Astrocyte of the cerebellum (primary cell): ENCODE measurements at places on chromosomes 16 and 17.

DNA sequence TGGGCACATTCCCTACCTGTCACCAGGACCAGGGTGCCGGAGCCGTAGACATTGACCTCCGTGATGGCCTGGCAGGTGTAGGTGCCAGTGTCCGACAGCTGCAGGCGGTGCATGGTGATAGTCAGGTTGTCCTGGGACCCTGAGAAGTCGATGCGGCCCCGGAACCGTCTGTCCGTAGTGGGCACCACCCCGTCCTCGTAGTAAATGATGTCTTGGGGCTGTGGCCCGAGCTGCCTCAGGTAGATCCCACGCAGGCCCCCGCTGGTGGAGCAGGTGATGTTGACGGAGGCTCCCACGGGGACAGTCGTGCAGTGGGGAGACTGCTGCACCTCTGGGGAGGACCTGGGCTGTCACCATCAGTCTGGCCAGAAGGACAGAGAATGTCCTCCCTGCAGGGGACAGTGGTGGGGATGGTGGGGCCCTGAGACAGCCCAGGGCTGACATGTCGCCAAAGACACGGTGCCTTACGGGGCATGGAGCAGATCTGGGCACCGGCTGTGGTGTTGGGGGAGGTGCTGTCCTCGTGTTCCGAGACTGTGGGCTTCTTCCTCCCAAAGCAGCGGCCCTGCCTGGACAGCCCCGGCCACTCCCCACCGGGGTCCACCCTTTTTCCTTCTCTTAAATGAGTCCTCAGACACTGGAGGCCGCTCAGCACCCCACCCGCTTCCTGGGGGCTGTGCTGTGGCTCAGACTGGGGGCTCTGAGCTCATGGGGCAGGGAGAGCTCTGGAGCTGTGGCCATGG lies 586 bp downstream of the CD7 start:
- no peak for DNase-seq

DNA sequence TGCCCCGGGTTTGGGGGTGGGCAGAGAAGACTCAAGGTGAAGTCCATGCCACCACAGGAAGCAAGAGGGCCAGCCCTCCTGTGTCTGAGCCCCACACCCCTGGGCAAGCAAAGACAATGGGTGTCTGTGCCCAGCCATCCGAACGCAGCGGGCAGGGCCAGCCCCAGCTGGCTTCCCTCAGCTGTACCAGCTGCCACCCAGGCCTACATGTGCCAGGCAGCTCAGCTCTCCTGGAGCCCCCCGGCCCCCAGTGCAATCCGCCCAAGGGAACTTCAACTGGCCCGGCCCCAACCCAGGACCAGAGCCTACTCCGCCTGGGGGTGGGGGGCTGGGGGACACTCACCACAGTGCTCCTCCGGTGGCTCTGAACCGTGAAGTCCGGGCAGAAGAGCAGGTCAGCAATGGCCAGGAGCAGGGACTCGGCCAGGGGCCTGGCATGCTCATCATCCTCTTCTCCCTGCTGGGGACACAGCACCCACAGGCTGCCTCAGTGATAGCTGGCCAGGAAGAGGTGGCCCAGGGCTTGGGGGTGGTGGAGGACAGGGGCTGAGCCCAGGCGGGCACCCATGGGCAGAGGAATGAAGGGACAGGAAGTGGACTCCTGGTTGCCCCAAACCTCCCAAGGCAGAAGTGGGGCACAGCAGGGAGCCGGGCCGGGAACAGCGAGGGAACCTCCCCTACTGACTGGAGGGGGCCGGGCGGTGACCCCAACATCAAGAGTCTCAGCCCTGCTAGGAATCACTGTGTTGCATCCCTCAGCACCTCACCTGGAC lies 9.8 kb downstream of the HID1 start:
- DNase-seq, result no peak

- DNase-seq, result no peak
These were observed 923 bp downstream of the GDPD3 start for GRCh38 chr16:30112197-30113030.

DNA sequence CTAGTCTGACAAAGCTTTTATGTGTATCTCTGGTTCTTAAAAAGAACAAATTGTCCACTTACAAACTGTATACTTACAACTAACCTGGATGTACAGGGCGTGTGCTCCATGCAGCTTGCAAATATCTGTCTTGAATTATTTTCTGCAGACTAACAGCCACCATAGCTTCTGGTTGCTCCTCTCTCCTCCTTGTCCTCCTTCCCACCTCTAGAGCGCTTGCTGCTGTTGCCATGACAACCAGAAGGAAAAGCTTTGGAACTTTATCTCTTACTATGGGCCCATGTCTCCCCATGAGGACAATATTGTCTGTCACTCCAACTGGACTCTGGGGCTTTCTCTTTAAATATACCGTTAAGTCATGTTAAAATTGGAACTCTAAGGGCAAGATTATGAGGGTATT lies 71.5 kb upstream of the DHX40 start:
- no peak for DNase-seq

DNA sequence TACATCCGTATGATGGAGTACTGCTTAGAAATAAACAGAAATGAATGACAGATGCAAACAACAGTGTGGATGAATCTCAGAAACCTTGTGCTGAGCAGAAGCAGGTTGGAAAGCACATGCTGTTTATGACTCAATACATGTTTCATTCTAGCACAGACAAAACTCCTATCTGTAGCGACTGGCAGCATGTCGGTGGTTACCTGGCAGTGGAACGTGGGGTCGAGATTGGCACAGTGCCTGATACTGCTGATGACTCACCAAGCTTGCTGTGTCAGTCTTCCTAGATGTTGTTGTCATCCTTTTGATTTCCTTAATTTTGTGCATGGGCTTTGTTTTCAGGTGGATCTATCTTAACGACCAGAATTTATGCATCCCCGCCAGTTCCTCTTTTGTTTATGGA lies 62.1 kb downstream of the GAN start:
- DNase-seq, result no peak

- DNase-seq, result peak; percentile 90
These were observed at the start of gene INTS2 for GRCh38 chr17:61927208-61928100. Gene INTS2, minus strand, starts transcription at chr17:61927982. Its CDS starts 1,338 bp downstream, at chr17:61926644.

GRCh38 chr16:64724339-64724738 lies 397.5 kb downstream of the CDH11 start:
- no peak for DNase-seq
